Stimulated activated CD8-positive, alpha-beta memory T cell treated with anti-CD3 and anti-CD28 coated beads, Interleukin-7, amount 100 ng/mL, for 1 hour (primary cell): ENCODE measurements at places on chromosomes 12 and 14.

DNA sequence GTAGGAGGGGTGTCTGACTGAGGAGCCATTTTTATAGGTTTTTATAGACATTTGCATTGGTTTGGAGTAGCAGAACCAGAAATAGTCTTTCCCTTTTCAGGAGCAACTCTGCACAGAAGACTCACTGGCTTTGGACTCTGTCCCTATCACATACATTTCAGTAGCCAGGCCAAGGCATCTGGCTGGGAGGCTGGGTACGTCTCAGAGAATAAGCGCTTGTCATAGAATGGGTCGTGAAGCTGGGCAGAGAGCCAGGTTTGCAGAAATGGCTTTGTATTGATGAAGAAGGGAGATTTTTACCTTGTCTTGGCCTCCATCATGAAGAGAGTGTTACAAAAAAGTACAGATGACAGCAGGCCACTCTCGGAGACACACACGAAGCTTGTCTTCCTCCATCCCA is 98.6 kb downstream of the CACNA1C start:
- no peak for DNase-seq

- DNase-seq, result no peak
Measured at GRCh38 chr14:64244279-64244678, 49.9 kb downstream of the ESR2 start.

DNA sequence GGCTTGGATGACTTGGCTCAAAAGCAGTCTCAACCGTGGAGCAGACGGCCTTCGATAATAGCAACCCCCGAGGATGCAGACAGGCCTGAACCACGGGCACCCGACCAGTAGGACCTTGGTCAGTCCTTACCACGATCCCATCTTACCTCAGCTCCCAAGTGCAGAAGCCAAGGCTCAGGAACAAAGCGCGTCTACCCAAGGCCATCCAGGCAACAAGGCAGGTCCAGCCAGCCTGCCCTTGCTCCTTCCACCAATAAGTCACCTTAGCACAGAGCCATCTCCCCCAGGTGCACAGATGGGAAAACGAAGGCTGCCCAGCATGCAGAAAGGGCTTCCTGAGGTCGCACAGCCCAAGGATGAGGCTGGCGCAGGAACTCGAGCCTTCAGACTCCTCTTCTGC is 77.3 kb downstream of the BCL11B start:
- DNase-seq, result no peak

DNA sequence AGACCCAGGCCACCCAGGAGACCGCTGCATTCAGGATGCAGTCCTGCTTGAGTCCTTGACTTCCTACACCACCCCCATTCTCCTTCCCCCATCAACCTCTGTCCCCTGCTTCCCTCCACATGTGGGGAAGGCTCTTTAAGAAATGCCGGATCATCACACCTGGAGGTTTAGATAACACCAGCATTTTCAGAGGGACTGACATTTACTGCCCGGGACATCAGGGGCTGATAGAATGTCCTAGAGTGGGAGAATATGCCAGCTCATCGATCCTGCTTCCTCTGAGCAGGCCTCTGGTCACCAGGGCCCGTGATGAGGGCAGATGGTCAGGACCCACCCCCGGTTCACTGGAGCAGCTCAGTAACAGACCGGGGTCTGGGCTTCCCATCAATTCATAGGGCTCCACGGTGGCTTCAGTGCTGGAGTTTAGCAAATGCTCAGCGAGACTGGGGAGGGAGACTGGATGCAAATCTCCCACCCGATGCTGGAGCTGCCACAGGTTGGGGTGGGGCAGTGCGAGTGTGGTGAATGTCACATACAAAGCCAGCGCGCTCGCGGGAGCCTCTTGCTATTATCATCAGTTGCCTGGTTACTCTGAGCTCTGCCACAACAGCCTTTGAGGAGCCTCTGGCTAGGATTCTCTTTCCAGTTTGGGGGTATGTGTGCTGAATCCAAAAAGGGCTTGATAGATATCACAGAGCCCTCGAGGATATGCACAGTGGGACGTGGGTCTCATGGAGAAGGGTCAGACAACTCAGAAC is 111.6 kb downstream of the RBM19 start:
- no peak for DNase-seq

- DNase-seq, result no peak
Measured at GRCh38 chr14:85263916-85264675, 265.8 kb upstream of the FLRT2 start.

DNA sequence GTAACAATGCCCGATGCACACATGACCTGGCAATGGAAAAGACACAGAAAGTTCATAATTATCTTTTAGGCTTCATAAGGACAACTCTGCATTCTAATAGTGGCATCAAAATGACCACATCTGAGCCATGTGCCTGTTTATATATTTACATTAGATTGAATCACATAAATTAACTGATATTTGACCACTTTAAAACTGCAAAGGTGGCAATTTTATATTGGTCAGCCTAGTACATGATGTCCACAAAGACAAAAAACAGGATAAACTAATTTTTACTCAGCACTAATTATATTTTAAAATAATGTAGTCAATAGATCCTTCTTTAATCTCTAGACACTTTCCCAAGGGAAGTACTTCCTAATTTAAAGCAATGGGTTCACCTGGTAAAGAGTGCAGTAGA is 12.0 kb upstream of the OVCH1 start:
- no peak for DNase-seq

GRCh38 chr12:32708926-32709325 is 29.8 kb downstream of the DNM1L start:
- DNase-seq, result no peak

DNA sequence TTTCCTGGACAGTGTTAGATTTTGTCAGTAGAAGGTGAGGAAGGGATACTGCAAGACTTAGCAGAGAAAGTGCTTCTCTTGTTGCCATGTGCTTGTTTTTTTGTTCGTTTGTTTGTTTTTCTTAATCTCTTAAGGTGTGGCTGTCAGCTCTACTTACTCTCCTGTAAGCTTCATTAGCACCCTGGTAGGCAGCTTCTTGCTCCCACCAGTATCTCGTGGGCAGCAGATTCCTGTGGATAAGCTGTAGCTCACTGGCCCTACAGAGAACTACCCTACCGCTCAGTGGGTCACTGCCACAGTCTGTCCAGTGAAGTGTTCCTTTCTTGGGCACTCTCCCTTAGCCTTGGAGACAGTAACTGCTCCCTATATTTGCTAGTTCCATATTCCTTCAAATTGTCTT is 30.1 kb downstream of the VRK1 start:
- DNase-seq, result no peak

GRCh38 chr12:120834489-120835303 is 69.5 kb downstream of the SPPL3 start:
- DNase-seq, result no peak

DNA sequence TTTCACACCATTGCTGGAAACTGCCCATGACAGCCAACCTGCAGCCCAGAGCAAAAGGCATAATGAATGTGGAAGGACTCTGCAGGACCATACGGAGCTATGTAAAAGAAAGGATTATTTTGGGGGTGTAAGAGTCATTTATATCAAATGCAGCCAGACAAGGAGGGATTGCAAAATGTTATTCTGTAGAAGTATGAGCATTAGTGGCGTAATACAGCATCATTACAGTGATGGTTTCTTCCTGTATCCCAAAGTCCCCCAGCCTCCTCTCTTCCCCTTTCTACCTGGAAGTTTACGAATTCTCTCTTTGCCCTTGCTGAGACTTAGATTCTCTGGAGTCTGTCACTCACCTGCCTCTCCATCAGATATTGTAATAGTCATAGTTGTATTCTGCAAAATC is 89.9 kb downstream of the BORCS5 start:
- DNase-seq, result no peak

GRCh38 chr12:130602251-130602650 is 113.8 kb downstream of the RIMBP2 start:
- DNase-seq, result no peak

- no peak for DNase-seq
Measured at GRCh38 chr12:91074154-91074709, 16.4 kb upstream of the KERA start.

- no peak for DNase-seq
Measured at GRCh38 chr12:109627633-109628032, 54.0 kb downstream of the MVK start.

- DNase-seq, result no peak
Measured at GRCh38 chr12:8564656-8565055, 24.0 kb upstream of the CLEC4E start.

GRCh38 chr12:1500095-1500801 is 94.1 kb downstream of the FBXL14 start:
- no peak for DNase-seq

DNA sequence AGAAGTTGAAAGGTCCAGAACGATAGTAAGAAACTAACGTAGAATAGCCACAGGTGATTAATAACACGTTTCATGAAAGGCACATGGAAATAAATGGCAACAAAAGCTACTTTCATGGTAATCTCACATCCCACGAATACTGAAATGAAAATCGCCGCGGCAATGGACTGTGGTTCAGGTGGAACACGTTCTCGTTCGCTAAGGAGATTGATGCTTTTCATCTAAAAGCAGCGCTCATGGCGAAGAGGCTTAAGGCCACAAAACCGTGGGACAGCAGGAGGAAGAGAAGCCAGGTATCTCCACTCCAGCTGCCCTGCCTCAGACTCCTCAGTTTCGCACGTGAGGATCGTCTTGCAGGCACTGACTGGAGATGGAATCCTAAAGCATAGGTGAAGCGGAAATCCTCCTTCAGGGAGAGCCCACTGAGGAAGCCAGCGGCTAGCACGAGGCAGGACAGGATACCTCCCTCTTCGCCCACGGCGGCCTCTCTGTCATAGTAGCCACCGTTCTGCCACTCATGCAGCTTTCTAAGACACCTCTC is 696 bp upstream of the GPHN start:
- DNase-seq, result no peak

- no peak for DNase-seq
Measured at GRCh38 chr14:53093206-53093605, 59.9 kb downstream of the DDHD1 start.

DNA sequence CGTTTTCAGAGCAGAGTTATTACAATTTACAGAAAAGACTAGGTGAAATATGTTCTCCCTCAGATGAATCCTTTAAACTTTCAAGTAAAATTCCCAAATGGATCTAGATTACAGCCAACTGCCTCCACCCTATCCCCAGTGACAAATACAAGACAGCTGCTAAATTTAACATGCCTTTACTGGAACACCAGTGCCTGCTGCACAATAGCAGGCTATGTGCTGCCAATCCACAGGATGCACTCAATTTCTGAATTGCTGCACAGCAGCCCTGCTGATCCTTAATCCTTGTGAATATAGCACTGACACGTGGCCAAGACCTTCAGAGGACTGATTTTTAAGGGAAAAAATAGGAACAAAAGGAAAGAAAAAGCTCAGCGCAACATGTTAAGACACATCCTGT is 128.9 kb downstream of the CCER1 start:
- no peak for DNase-seq

DNA sequence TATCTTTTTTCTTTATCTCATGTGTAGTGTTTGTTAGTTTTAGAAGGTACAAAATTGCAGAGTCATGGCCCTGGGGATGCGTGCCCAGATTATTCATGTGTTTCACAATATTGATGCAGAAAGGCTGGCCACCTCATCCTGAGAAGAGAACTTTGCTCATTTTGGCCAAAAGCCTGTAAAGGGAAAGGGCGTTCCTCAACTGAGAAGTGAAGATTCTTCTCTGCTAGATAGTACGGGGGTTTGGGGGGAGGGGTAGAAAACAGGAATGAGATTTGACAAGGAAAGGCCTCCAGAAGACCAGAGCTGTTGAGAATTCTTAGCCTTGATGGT is 1.7 kb downstream of the MGST1 start:
- no peak for DNase-seq

GRCh38 chr12:119578112-119578511 is 15.5 kb upstream of the TMEM233 start:
- DNase-seq, result no peak

DNA sequence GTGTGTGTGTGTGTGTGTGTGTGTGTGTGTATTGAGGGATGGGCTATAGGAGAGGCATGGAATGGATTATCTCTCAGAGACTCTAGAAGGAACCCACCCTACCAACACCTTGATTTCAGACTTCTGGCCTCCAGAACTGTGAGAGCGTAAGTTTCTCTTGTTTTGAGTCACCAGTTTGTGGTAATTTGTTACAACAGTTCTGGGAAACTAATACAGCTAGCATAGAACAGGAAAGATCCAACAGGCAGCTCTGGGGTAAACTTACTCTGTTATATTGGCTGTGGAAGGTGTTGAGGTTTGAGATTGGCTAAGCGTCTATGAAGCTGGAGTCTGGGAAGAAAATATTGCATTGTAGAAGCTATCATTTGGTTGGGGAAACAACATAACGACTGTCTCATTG is 334.3 kb downstream of the AACS start:
- no peak for DNase-seq

DNA sequence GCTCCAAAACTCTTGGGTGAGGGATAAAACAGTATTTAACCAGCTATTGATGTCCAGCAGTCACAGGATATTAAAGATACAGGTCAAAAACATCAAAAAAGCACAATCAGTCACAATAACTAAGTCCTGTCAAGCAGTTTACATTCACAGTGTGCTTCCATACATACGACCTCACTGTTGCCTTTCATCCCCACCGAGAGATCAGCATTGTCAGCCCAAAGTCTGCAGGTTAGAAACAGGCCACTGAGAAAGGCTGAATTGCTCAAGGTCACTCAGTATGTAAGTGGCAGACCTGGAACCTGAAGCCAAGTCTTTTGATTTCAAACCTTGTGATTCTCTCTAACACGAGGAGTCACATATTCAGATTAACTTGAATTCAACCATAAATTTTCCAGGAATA is 124.9 kb downstream of the GXYLT1 start:
- DNase-seq, result no peak
